ENCODE measurements at places on chromosomes 1 and 21.

GRCh38 chr1:243494741-243495431 lies 239.0 kb downstream of the SDCCAG8 start:
- no peak for DNase-seq

GRCh38 chr21:35681946-35682345 lies 378.4 kb downstream of the SETD4 start:
- no peak for DNase-seq

- DNase-seq = no peak
Observed at GRCh38 chr1:98298319-98298718, 363.2 kb upstream of the SNX7 start.

DNA sequence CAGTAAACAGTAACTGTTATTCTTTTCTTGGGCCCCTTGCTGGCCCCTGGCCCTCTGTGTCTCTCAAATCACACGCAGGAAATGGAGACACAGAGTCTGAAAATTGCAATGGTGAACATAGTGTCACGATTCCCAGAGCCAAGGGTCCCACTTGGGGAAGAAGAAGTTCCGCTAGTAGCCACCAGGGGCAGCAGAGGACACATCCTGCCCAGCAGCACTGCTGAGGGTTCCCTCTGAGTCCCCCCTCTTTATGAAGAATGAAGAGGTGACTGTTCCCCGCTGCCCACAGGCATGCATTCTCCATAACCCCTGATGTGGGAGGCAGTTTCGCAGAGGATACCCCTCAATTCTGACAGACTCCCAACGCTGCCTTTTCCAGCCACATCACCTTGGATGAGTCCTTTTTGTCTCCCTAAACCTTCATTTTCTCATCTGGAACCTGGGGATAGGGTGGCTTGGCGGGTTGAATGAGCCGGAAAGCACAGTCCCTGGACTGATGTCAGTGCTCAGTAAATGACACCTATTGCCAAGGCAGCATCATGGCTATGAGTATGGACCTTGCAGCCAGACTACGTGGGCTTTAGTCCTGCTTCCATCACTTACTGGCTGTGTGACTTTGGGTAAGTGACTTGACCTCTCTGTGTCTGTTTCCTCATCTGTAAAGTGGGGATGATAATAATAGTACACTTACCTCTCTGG lies 238.0 kb upstream of the TMEM51 start:
- DNase-seq = no peak
